ENCODE measurements at places on chromosomes 12 and 14.
A peak's percentile ranks its signal among the peaks of the same experiment; 100 is the strongest.

GRCh38 chr12:124852329-124852831 lies 11.3 kb downstream of the SCARB1 start:
- DNase-seq: no peak

DNA sequence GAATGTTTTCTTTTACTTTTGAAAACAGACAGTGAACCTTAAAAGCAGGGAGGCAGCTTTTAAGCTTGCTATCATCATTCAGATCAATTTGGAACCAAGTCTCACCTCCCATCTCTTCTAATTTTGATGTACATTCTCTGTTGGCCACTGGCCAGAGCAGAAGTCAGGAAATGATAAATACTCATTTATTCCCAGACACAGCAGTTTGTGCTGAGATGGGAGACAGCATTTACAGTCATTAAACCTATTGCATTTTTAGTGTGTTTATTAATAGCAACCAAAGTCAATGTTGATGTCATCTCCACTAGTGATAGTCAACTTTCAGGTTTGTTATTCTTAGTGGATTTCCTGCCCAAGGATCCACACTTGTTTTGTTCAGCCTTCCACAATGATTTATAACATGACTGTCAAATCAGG lies 320.0 kb upstream of the ATP2B1 start:
- peak; percentile 38 for DNase-seq

DNA sequence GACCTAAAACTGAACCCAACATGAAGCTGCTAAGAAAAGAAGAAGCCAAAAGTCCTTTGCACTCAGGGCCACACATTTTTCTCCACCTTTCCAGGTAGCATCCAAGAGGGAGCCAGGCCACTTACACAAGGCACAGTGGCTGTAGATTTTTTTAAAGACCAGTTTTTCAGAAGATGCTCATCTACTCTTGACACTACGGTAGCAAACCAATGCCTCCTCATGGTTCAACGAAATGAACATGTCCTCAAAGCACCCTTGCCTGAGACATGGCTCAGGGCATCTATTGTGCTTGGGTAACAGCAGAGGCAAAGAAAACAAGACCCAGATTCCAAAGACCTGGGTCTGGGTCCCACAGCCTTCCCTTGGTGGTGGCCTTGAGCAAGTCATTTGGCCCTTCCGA lies 22.3 kb downstream of the PRIMA1 start:
- DNase-seq: no peak

GRCh38 chr12:67714648-67715047 lies 66.1 kb downstream of the DYRK2 start:
- DNase-seq: no peak

GRCh38 chr14:92391726-92392125 lies 68.8 kb downstream of the SLC24A4 start:
- no peak for DNase-seq

DNA sequence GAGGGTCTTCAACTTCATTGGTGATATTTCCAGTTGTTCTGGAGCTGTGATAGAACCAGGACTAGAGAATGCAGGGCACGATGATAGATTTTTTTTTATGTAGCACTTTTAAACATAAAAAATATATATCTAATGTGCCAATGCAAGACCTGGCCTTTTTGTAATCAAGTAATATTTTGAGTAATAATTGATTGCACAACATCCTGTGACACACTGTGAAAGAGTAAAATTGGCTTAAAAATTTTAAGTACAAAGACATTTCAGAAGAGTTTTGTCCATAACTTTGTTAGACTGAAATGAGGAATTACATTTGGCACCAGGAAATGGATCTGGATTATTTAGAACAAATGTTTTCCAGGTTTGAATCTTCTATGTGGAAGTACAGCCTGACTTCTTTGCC lies 22.1 kb downstream of the PRKCH start:
- DNase-seq: no peak

DNA sequence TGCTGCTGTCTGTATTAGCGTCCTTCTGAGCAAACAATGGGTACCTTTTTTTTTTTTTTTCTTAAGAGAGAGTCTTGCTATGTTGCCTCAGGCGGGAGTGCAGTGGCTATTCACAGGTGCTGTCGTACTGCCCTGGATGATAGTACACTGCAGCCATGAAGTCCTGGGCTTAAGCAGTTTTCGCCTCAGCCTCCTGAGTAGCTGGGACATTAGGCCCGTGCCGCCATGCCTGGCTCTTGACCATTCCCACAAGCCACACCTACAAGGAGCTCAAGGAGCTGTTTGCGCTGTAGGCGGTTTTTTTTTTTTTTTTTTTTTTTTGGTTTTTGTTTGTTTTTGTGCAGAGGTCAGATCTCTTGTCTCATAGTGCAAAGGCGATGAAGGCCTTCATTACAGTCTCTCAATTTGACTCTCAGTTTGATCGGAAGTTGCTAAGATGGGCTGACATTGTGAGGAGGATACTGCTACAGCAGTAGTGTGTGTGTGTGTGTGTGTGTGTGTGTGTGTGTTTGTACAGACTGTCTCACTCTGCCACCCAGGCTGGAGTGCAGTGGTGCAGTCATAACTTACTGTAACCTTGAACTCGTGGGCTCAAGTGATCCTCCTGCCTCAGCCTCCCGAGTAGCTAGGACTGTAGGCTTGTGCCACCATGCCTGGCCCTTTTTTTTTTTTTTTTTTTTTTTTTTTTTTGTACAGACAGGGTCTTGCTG lies 34.2 kb downstream of the TRAF3 start:
- no peak for DNase-seq

GRCh38 chr12:120264904-120265472 lies 542 bp downstream of the PXN start:
- DNase-seq: no peak
